ENCODE measurements at places on chromosomes 7 and 10.

GRCh38 chr7:43700059-43700501, 29.2 kb downstream of the COA1 start:
- no peak for DNase-seq

GRCh38 chr10:131869344-131869743, 31.5 kb upstream of the PPP2R2D start:
- DNase-seq: no peak

DNA sequence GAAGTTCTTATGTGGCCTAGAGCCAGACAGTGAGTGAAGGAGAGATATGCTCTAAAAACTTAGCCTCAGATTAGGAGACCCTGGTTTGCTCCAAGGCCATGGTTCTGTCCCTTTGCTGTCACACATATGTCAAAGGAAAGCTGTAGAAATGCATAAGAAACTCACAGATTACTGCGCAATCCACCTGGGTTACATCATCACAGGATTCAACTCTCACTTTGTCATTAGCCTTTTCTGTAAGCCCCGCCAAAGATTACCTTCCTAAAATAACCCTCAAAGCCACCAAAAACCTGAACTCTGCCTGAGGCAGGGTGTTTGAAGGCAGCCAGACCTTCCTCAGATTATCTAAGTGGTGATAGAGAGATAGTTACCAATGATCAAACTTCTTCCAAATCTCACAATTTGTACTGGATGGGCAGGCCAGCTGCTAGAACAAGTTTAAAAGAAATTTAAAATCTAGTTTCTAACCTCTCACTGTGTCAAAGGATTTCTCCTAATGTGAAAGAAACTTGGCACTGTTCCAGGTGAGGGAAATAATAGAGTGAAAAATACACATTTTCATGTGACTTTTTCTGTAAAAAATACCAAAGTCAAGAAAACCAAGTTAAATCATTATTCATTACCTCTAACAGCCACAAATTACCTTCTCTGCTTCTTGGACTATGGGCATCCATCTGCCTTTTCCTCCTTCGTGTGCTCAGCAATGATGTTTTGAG, 567.2 kb downstream of the SUGCT start:
- DNase-seq: no peak

- DNase-seq: no peak
Measured at GRCh38 chr7:919924-920341, 34.5 kb downstream of the ADAP1 start.

DNA sequence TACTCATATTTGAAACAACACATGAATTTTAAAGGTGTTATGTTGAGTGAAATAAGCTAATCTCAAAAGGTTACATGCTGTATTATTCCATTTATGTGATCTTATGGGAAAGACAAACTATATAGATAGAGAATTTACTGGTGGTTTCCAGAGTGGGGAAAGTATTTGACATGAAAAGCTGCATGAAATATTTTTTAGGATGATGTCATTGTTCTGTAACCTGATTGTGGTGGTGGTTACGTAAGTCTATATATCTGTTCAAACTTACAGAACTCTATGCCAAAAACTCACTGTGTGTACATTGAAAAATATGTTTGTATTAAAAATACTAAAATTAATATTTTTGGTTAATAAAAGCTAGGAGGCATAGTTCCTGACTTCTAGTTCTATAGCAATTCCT, 453.0 kb downstream of the SORCS3 start:
- no peak for DNase-seq

GRCh38 chr10:13745271-13745670, 158.5 kb downstream of the PRPF18 start:
- DNase-seq: no peak

DNA sequence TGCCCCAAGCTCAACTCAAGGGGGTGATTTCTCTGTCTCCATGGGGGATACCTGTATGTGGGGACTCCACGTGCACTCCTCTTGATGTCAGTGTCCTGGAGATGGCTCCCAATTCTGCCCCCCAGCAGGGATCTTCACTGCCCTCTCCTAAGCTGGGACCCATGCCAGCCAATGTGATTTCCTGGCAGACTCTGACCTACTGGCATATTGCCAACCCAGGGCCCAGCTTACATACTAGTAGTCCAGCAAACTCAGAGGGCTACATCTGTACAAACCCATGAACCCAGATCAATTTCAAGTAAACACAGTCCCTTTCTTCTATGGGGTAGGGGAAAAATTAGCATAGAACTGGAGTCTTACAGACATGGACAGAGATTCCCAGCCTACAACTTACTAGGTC, 26.2 kb upstream of the BMPR1A start:
- no peak for DNase-seq

GRCh38 chr7:138797715-138798320, at the start of the genes ATP6V0A4 and TMEM213:
Gene ATP6V0A4, minus strand, starts transcription at chr7:138798196. Its CDS starts 26,949 bp downstream, at chr7:138771247.
Gene TMEM213, plus strand, starts transcription at chr7:138797994. Its CDS starts 111 bp downstream, at chr7:138798105.
- no peak for DNase-seq

GRCh38 chr10:33684211-33684611, 349.7 kb upstream of the NRP1 start:
- DNase-seq: no peak

DNA sequence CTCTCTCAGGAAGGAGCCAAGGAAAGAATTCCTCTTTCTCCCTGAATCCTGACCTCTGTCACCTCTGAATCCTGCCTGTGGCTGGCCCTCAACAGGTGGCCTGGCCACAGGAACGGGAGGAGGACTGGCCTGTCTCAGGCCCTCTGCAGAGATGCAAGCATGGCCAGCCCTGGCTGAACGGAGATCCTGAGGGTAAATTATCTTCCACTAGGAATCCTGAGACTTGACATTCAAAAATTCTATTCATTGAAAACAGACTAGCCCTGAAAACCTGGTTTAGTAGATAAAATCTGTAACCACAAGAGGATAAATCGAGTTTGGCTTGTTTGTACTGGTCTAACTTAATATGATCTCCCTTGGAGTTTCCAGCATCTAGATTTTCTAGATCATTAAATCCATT, 579.3 kb downstream of the LRMDA start:
- DNase-seq: no peak

DNA sequence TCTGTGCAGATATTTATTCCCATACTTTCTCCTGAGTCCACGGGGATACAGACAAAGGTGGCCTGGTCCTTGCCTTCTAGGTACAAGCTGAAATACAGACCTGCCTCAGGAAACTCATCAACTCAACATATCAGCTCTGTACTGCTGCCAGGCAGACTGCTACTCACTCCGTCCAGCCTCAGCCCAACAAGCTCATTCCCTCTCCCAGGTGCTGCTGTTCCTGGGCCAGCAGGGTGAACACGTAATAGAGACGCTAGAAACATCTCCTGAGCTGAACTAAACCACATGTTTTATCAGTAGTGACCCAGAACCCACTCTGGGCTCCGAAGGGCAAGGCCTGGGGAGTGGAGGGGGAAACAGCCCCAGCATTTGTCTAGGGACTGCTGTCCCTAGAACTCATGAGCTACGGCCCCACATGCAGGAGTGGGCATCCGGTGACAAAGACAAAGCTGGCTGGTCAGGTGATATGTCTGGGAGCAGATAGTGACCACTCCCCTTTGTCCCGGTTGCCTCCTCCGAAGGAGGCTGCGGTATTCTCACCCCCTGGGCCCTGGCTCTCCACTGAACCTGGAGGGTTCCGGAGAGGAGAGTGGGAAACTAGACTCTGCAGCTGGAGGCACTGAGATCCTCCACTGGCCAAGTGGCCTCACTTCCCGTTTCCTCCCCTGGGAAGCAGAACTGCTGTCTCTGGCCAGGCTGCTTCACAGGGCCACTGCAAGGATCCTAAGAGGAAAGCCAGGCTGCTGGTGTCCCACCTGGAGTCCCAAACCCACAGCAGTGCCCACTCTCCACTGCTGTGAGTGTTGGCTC, 116.1 kb downstream of the FAM53B start:
- no peak for DNase-seq

- DNase-seq: no peak
Measured at GRCh38 chr10:614790-615582, 74.5 kb downstream of the DIP2C start.

- DNase-seq: no peak
Measured at GRCh38 chr7:36308031-36308430, 81.6 kb upstream of the ANLN start.

- no peak for DNase-seq
Measured at GRCh38 chr10:50511492-50512213, 112.1 kb downstream of the SGMS1 start.

- no peak for DNase-seq
Measured at GRCh38 chr10:246431-246830, 111.2 kb downstream of the ZMYND11 start.

DNA sequence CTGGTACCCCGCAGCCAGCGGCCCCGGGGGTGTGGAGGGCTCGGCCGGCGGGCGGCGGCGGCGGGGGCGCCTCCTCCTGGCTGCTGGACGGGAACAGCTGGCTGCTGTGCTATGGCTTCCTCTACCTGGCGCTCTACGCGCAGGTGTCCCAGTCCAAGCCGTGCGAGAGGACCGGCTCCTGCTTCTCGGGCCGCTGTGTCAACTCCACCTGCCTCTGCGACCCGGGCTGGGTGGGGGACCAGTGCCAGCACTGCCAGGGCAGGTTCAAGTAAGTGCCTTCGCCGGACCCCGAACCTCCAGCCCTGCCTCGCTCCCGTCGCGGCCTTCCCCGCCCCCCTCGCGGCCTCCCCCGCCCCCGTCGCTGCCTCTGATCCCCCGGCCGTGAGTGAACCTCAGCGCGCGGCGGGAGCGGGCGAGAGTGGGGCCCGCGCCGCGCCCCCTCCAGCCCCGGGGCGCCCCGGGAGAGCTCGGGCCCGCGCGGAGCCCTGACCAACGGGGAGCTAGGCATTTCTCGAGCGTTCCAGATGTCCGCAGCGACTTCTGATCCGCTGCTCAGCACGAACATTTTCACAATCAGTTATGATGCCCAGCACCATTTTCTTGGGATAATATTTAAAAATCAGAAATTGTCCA, 727 bp downstream of the ATRNL1 start:
- no peak for DNase-seq

DNA sequence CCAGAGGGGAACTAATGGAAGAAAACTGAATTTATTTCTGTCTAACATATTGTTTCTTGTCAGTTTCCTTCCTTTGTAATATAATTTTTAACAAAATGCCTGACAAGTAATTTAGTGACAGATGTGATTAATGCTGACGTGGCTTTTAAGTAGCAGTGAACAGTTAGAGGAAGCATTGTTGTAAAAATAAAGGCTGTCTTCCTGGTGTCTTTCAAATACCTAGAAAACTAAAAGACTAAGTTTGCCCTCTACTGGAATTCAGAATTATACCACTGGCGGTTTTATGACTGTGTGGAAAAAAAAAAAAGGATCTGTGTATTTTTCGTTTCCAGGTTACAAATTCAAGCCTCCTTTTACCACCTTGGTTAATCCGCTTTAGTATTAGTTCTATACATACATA, 217.1 kb upstream of the DPP6 start:
- DNase-seq: no peak

DNA sequence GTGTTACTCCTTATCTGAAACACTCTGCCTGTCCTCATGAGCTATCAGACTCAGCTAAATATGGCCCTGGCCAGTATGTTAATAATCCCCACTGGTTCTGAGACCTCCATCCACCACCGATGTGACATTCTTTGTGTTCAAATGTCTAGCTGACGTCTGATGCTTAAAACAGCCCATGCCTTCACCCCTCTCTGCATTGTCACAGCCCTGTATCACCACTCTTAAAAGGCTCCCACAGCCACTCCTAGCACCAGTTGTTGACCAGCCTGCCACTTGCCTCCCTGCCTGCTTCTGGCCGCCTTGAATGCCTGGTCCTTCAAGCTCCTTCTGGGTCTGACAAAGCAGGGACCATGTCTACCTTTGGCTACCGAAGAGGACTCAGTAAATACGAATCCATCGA, at the start of gene LMOD2:
TSS of gene LMOD2 (plus strand) at position 253 of the 400 bp plus-strand sequence. CDS start at position 351, 98 bp downstream.
- no peak for DNase-seq

GRCh38 chr10:114694062-114694461, 36.0 kb upstream of the ABLIM1 start:
- DNase-seq: no peak

GRCh38 chr10:80160361-80161320, 28.1 kb downstream of the PLAC9 start:
- no peak for DNase-seq

GRCh38 chr10:6009150-6009549, 31.8 kb upstream of the IL15RA start:
- DNase-seq: no peak

- DNase-seq: no peak
Measured at GRCh38 chr10:116802474-116802873, 46.8 kb upstream of the ENO4 start.

GRCh38 chr7:37198041-37198905, 250.4 kb downstream of the ELMO1 start:
- DNase-seq: no peak

DNA sequence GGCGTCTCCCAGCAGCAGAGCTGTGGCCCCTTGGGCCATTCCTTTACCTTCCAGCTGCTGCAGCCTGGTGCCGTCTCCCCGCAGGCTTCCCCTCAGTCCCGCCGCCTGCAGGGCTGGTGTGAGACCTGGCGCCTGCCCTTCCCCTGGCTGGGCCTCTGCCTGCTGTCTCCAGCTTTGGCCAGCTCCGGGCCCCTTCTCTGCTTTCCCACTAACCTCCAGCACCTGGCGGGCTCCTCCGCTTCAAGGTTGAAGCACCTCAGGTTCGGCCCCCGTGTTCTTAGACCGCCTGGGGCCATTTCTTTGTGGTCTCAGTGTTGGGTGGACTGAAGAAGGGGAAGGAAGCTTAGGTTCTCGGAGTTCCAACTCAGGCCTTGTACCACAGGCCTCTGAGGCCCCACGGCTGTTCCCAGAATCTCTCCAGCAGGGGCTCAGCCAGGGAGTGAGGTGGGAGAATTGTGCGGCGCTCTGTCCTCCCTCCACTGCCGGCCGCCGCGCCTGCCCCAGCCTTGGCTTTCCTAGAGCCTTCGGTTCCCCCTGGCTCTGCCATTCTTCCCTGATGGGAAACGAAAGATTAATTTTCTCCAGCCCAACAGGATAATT, 30.3 kb downstream of the GBX1 start:
- no peak for DNase-seq

GRCh38 chr10:127798111-127798510, 61.1 kb downstream of the FOXI2 start:
- no peak for DNase-seq

DNA sequence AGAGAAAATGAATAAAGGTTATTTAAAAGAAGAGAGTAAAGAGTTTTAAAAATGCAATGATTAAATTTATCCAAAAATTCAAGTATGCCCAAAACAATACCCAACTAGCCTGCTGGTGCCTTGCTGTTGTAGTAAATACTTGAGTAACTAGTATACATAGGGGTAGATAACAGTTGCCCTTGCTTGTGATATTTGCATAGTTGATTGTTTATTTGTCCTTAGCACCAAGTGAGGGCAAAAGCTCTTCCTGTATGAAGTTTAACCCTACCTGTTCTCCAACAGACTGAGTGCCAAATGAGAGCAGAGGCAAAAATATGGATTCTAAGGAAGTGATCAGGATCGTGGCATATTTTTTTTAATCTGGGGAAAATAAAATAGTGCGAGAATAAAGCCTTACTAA, 85.0 kb downstream of the PTN start:
- no peak for DNase-seq

GRCh38 chr10:70811881-70812280, 3.9 kb upstream of the SGPL1 start:
- DNase-seq: no peak
